H9 (cell line): ENCODE measurements at places on chromosomes 7 and 10. TPM values are rescaled to one million over a fixed set of nuclear protein-coding genes. Genes with fewer than 3 reads are reported as not detected.

DNA sequence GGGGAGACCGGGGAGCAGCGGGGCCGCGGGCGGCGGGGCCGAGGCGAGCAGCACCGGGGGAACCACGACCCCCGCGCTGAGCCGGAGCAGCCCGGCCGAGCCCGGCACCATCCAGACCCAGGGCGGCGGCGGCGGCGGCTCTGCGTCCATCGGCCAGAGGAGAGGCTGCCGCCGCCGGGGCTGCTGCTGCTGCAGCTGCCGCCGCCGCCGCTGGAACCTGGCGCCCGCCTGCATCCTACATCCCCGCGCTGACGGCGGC lies 190 bp downstream of the TCERG1L start:
- peaks cover 4% of the 10 kb centered on the region; the same call in 1 of the 3 replicates for H3K36me3 ChIP-seq
- no peak overlapping the region for H3K27ac ChIP-seq
- DNase-seq, result no peak
- H3K4me3 ChIP-seq, result peak overlapping the region; percentile 84; the same call in 1 of the 3 replicates
- no peaks in the 10 kb centered on the region for H3K27me3 ChIP-seq

DNA sequence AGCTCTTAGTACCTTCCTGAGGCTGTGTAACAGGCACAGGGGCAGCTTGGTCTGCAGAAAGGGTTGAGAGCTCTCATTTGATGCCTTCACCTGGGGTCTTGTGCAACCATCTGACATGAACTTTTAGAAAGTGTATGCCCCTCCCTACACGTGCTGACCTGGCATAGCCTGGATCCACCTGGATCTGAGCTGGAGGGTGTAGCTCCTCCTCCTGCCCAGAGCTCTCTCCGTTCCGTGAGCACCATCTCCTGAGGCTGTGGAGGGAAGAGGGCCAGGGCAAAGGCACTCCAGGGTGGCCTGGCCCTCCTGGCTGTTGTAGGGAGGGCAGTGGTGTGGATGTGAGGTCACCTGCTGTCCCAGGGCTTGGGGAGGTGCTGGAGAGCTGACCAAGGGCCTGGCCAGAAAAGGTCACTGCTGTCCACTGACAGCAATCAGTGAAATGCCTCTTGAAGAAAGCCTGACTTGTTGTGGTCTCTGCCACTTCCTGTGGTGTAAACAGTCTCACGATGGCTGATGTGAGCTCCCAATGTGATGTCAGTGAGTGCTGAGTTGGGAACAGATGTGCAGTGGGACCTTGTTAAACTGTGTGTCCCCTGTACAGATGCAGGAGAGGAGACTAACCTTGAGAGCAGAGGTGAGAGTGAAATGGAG lies 23.0 kb downstream of the AMZ1 start:
- no peak overlapping the region for H3K27ac ChIP-seq
- no peak for DNase-seq
- no peaks in the 10 kb centered on the region for H3K4me1 ChIP-seq

GRCh38 chr10:1078668-1079067 lies 22.5 kb downstream of the WDR37 start:
- H3K27ac ChIP-seq, result no peak overlapping the region
- no peaks in the 10 kb centered on the region for H3K27me3 ChIP-seq
- H3K4me1 ChIP-seq, result no peaks in the 10 kb centered on the region
- H3K4me3 ChIP-seq, result no peak overlapping the region
- H3K36me3 ChIP-seq, result peaks cover 52% of the 10 kb centered on the region

GRCh38 chr10:339038-339391 lies 203.8 kb downstream of the ZMYND11 start:
- H3K4me1 ChIP-seq, result no peaks in the 10 kb centered on the region
- no peak overlapping the region for H3K4me3 ChIP-seq
- peaks cover 19% of the 10 kb centered on the region for H3K36me3 ChIP-seq
- no peak for DNase-seq

GRCh38 chr10:7824251-7824650 lies 5.9 kb downstream of the TAF3 start:
- no peak for DNase-seq
- H3K4me1 ChIP-seq, result no peaks in the 10 kb centered on the region; the same call in 1 of the 2 replicates
- no peaks in the 10 kb centered on the region for H3K27me3 ChIP-seq
- H3K4me3 ChIP-seq, result no peak overlapping the region

Gene CCL26
- total RNA-seq, result 8.7 and 9.3 TPM in 2 replicates

Gene DCLRE1C
- total RNA-seq, result 11.9 and 15.2 TPM in 2 replicates

DNA sequence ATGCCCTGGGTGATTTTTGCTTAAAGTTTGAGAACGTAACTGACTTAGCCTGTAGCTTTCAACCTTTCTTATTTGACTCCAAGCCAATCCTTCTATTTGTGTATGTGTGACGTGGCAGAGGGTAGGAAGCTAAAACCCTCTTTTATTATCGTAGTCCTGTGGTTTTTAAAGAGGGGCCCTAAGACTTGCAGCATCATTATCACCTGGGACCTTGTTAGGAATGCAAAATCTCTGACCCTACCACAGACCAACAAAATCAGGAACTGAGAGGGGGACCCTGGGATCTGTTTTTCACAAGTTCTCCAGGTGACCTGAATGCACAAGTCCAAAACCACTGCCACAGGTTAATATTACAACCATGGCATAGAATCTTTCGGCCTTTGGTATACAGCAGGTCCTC lies 80.1 kb downstream of the OSBPL3 start:
- H3K27me3 ChIP-seq, result no peaks in the 10 kb centered on the region
- no peaks in the 10 kb centered on the region for H3K36me3 ChIP-seq

Gene CDK1
- total RNA-seq, result 75.2 and 78.9 TPM in 2 replicates

- no peaks in the 10 kb centered on the region for H3K27me3 ChIP-seq
- H3K27ac ChIP-seq, result no peak overlapping the region
- no peak for DNase-seq
Measured at GRCh38 chr10:127887541-127888415, 5.0 kb downstream of the CLRN3 start.

DNA sequence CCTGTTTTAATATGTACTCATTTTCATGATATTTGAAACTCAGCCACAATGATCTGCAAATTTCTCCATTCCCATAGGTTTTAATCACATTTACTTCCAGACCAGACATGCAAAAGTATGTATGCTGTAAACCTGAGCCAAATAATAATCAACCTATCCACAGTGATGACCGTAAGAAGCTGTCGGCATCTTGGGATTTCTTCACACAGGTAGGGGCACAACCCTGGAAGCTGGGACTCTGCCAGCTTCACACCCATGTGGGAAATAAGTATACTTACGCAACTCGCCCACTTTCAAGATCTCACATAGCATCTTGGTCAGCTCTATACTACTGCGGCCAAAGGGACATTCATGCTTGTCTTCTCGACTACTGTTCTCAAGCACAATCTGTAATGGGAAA lies 352.3 kb downstream of the ELMO1 start:
- peaks cover 5% of the 10 kb centered on the region; the same call in 1 of the 2 replicates for H3K4me1 ChIP-seq
- H3K27ac ChIP-seq, result no peak overlapping the region
- H3K4me3 ChIP-seq, result no peak overlapping the region

DNA sequence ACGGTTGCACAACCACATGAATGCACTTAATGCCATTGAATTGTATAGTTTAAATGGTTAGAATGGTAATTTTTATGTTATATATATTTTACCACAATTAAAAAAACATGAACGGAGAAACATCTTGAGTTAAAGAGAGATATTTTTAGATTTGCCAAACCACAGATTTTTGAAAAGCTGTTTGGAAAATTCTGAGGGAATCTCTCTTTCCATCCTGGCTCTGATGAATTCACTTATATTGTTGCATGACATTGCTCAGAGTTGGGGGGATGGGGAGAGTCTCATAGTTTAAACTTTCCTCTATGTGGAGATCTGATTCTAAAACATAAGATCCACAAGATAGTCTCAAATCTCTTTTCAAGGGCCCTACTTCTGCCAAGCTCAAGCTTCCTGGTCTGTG lies 275.0 kb upstream of the NPVF start:
- H3K27ac ChIP-seq, result no peak overlapping the region
- H3K4me1 ChIP-seq, result no peaks in the 10 kb centered on the region
- no peak for DNase-seq
- H3K36me3 ChIP-seq, result no peaks in the 10 kb centered on the region
- no peaks in the 10 kb centered on the region for H3K27me3 ChIP-seq
- no peak overlapping the region for H3K4me3 ChIP-seq

GRCh38 chr10:7423521-7423920 lies 12.7 kb upstream of the SFMBT2 start:
- H3K4me1 ChIP-seq, result peaks cover 7% of the 10 kb centered on the region
- peak; percentile 46 for DNase-seq
- no peaks in the 10 kb centered on the region for H3K36me3 ChIP-seq
- no peaks in the 10 kb centered on the region for H3K27me3 ChIP-seq
- H3K27ac ChIP-seq, result no peak overlapping the region
- H3K4me3 ChIP-seq, result peak overlapping the region; percentile 64

- no peak overlapping the region for H3K27ac ChIP-seq
- H3K36me3 ChIP-seq, result no peaks in the 10 kb centered on the region
- DNase-seq, result no peak
- H3K4me1 ChIP-seq, result no peaks in the 10 kb centered on the region
- H3K4me3 ChIP-seq, result no peak overlapping the region
Measured at GRCh38 chr7:149867762-149868622, 5.8 kb upstream of the ATP6V0E2 start.
